ENCODE measurements at places on chromosomes 2 and 18.

DNA sequence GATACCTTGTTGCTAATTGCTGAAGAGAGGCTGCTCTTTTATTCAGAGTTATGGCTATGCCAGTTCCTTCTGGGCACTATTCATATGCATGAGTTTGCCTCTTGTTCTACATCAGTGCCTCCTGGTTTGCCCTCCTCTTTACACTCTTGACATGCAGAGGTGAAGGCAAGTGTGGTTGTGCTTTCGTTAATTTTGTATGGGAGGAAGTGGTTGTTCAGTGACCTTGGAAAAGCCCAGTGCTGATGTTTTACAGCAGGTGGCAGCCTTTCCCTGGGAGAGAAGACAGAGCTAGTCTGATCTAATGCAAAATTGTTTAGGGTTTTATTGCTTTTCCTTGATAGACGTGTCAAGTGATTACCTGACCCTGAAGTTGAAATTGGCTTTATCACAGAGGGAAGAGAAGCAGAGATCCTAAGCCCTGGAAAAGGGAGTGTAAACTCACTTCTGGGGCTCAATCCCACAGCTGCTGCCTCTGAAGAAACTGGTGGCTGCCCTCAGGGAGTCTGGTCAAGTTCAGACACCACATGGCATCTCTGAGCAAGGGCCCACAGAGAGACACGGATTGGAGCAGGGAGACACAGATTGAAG lies 30.5 kb upstream of the VPS54 start:
- DNase-seq = peak; percentile 64

GRCh38 chr18:59148192-59148591 lies 8.5 kb downstream of the SEC11C start:
- DNase-seq = no peak

DNA sequence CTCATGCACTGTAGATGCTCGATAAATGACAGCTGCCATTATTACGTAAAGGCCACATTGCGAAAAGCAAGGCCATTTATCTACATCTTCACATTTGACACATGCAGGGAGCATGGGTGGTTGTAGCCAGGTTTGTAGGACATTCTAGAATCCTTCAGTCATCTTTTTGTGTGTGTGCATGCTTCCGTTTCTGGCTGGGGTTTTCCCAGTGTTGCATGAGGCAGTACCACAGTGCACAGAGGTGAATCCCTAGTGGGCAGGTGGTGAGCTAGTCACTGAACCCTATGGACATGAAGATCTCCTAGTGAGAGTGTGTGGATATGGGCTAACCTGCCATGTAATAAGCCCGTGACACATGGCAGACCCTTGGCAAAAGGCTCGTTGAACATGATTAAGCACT lies 151.8 kb upstream of the SLC14A2 start:
- DNase-seq = no peak

- no peak for DNase-seq
These were observed 1.5 kb downstream of the RHOB start for GRCh38 chr2:20448246-20448976.

DNA sequence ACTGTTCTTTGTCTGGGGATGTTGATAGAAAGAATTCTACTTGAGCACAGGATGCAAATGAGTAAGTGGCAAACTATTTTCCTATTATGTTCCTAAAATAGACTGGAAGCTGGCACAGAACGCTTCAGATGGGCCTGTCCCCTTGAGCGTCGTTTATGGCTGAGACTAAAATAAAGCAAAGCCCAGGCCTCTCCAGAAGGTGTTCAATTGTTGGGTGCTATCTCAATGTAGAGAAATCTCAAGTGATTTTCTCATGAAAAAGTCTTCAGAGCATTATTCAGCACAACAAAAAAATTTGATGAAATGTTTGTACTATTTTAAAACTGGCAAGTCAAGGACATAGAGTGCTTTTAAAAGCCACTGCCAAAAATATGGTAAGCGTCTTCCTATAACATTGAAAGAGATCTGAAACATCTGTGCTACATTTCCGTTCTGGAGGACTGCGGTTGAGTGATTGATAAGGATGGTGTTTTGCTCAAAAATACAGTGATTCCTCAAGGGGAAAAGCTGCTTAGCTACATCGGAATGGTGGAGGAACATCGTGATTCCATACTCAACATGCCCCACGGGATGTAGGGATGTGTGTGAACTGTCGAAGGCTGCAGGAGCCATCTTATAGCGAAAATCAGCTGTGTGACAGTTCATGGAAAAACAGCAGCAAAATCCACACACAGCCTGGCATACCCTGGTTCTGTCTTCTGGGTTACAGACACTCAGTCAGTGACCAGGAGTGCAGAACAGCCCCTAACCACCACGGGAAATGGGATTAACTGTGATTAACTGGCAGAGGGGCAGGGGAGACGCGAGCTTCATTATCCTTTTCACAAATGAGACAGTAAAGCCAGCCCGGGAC lies 10.4 kb upstream of the LRRFIP1 start:
- peak; percentile 47 for DNase-seq

DNA sequence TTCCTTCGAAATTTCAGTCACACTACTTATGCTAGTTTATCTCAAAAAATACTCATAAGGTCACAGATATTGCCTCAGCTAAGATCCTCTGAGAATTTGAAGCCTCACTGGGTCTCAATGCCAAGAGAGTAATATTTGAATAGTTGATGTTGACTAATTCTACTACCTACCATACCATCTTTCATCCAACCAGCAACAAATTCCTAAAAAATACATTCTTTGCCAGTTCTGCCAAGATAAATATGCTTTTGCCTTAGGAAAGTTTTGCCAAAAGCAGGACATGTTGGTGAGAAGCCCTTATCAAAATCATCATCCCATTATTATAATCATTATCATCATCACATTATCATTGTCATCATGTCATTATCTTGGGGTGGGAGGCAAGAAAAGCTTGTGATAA lies 544.6 kb upstream of the ZEB2 start:
- no peak for DNase-seq

DNA sequence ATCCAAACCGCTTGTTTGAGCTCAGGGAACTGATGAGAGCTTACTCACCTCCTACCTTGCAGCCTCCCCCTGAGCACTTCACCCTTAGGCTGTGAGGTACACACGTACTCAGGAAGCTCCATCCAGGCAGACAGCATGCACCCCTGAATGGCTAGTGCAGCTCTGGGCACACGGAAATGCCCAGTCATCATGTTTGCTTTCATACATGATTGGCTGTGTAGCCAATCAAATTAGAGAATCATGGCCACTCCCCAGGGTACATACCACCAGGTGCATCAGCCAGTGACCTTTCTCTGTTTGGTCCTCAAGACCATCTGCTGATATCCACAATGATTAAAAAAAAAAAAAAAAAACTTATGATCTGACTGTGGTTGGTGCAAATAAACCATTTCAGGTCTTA lies 42.1 kb downstream of the RNF152 start:
- no peak for DNase-seq

DNA sequence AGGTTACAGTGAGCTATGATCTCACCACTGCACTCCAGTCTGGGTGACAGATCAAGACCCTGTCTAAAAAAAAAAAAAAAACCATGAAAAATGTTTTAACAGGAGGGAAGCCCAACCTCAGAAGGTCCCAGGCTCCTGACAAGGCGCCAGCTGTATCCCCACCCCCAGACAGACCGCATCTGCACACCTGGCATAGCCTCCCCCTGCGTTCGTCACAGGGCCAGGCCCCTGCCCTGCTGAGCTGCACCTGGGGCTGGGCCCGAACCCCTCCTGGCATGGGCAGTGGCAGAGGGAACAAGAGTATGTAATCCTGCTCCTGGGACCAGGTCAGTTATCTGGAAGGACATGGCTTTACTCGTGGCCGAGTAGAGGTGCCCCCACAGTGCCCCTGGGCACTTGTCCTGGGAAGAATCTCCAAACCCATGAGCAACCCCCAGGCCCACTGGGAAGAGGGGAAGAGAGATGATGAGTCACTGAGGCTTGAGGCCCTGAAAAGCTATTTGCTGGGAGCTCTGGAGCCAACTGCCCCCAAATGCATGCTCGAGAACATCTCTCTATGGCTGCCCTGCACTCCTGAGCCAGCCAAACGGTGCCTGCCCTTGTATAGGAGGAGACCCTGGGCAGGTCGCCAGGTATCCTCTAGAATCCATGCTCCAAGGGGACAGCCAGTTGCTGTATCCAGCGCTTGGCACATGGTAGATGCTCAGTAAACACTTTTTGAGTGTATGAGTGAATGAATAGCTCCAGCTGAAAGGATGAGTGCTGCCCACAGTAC lies 265.5 kb downstream of the ATAD2B start:
- DNase-seq = no peak

DNA sequence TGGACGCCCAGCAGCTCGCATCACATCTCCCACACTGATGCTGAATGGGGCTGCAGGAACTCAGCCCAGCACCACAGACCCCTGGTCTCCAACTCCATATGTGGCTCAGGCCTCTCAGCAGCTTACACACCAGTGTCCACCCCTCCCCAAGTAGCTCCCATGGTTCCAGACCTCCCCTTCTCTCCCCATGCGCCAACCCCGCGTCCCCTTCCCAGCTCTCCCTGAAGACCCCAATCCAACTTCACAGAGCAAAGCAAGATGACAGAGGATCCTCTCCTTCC lies 188.9 kb downstream of the SH3BP4 start:
- no peak for DNase-seq

GRCh38 chr18:30342675-30343074 lies 699.9 kb downstream of the DSC3 start:
- DNase-seq = no peak

GRCh38 chr18:79507076-79507545 lies 111.4 kb downstream of the NFATC1 start:
- peak; percentile 51 for DNase-seq

GRCh38 chr2:174392706-174393105 lies 2.8 kb upstream of the SCRN3 start:
- DNase-seq = no peak

- DNase-seq = no peak
These were observed 49.0 kb downstream of the SLC16A14 start for GRCh38 chr2:230019742-230020141.

DNA sequence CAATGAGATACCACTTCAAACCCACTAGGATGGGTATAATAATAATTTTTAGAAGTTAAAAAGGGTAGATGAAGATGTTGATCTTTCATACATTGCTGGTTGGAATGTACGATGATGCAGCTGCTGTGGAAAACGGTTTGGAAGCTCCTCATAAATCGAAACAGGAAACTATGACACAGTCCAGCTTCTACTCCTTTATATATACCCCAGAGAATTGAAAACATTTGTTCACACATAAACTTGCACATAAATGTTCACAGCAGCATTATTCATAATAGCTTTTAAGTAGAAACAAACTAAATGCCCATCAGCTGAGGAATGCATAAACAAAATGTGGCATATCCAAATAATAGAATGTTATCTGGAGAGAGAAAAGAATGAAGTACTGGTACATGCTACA lies 95.0 kb downstream of the STRADB start:
- DNase-seq = no peak
